ENCODE measurements at places on chromosomes 7 and 10.
A peak's percentile ranks its signal among the peaks of the same experiment; 100 is the strongest.

DNA sequence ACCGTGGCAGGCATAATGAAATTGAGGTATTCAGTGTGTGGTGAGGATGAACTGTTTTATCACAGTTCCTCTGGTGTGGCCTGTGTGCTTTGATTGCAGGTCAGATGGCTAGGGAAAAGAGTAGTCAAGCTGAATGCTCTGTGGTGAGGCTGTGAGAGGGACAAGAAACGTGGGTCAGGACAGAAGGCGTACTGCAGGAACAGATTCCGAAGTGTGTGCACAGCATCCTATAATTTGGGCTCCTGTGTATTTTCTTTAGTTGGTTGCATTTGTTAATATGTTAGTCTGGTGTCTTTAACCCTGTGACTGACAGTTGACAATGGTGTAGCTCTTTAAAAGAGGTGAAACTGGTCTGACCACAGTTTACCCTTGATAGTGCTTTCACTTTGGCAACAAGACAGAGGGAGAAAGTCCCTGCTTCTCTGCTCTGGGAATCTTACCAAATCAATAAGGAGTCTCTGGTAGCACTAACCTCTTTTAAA lies 76.5 kb downstream of the AUTS2 start:
- DNase-seq = no peak

DNA sequence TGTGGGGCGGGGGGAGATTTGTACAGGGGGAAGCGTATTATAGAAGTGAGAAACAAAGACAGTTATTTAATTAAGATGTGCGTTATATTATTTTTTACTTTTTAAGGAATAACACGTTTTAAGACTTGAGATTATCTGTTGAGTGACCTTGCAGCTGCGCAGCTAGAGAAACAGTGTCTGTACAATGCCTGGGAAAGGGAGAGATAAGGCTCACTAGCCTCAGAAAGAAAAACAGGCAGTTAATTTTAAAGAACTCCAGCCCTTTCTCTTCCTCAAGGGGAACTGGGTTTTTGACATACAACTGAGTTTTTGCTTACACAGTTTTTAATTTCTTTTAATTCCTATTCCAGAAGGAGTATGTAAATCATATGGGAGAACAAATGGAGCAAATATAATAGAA lies 50.7 kb downstream of the LMBR1 start:
- no peak for DNase-seq

GRCh38 chr7:24346129-24346528 lies 62.1 kb downstream of the NPY start:
- no peak for DNase-seq

GRCh38 chr7:139680676-139681462 lies 96.9 kb downstream of the HIPK2 start:
- DNase-seq = peak; percentile 44

GRCh38 chr7:132312531-132313055 lies 263.7 kb downstream of the PLXNA4 start:
- no peak for DNase-seq

DNA sequence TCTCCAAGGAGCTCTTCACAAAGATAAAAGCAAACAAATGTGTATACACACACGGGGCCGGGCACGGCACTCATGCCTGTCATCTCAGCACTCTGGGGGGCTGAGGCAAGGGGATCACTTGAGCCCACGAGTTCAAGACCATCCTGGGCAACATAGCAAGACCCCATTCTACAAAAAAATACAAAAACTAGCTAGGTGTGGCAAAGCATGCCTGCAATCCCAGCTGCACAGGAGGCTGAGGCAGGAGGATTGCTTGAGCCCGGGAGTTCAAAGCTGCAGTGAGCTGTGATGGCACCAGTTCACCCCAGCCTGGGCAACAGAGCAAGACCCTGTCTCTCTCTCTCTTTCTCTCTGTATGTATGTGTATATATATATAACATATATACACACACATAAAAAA lies 22.3 kb downstream of the TTYH3 start:
- DNase-seq = no peak

All from activated T-cell treated with anti-CD3 and anti-CD28 coated beads, Interleukin-2, amount 50 U/mL, for 1 hour (primary cell).